ENCODE measurements at places on chromosomes 3 and 15. TPM values are rescaled to one million over a fixed set of nuclear protein-coding genes. Genes with fewer than 3 reads are reported as not detected.
A peak's percentile ranks its signal among the peaks of the same experiment; 100 is the strongest.

Gene CTXN2
- not detected for total RNA-seq

Gene GOLGA6L10
- total RNA-seq = 0.63 TPM

DNA sequence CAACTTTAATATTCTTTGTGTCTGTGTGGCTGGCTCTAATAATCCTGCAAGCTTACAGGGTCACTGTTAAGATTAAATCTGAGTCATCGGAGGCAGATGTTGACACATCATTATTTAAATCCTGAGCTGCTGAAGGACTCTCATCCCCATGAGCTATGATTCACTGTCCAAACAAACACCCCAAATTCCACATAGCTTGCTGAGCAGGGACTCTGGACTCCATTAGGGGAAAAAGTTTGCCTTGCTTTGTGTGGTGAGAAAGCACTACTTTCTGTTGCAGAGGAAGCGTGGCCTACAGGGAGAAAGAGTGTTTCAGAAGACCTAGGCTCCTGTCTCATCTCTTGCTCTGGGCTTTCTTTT is 213.7 kb downstream of the PDCD6IP start:
- DNase-seq = peak; percentile 85

DNA sequence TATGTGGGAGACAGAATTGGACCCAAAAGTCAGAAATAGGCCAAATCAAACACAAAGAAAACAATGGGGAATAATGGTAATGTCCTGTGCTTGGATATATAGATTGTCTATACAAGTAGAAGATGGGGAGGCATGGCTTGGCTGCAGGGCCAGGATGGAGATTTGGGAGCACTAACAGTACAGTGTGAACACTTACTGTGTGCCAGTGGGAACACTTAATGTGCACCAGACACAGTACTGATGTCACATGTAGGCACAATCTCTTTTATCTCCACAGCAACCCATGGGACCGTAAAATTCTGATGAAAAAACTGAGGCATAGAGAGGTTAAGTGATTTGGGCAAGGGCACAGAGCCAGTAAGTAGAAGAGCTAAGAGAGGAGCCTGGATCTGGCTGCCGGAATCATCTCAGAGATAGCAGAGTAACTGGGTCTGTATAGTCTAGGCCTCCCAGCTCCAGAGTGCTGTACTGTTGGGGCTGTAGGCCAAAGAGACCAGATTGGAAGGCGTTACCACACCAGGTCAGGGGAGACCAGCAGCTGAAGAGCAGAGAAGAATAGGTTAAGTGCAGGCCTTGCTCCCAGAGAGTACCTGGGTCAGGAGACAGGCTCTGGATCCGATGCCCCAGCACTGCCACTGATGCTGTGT is 63.3 kb downstream of the RLBP1 start:
- DNase-seq = no peak

- no peak for DNase-seq
These were observed 7.5 kb upstream of the PCSK6 start for GRCh38 chr15:101497017-101497416.

DNA sequence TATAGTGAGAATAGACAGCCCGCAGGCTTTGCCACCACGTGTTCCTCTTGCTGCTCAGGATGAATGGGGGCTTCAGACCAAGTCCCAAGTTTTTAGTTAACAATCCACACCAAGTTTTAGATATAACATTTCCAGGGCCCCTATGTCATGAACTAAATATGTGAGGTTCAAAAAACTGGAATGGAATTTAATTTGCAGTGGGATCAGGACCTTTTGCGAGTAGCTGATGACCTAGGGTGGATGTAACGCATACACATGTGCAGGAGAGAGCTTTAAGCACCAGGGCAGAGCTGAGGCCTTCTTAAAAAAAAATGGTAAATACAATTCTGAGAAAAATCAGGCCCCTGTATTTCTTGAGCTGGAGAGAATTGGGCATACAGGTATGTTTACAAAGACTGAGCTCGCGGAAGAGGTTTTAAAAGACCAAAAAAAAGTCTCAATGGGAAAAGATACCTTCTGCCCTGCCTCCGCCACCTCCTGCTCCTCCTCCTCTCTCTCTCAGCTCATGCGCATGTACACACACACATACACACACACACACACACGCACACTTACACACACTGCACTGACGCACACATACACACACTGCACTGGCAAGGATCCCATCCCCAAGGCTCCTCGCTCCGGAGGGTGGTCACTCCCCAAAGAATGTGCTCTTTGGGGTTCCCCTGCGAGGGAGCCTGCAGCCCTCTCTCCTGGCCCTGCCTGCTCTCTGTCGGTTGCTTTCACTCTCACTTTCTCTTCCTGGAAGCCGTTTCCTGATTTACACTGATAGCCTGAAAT is 48.2 kb upstream of the IGF1R start:
- peak; percentile 74 for DNase-seq
